Stimulated activated CD8-positive, alpha-beta memory T cell treated with anti-CD3 and anti-CD28 coated beads, Interleukin-7, amount 100 ng/mL, for 1 hour (primary cell): ENCODE measurements at places on chromosomes 7 and 10.

GRCh38 chr10:78576276-78576675 is 492.5 kb upstream of the ZMIZ1 start:
- DNase-seq, result no peak

GRCh38 chr10:124918191-124918830 is 23.6 kb upstream of the ZRANB1 start:
- no peak for DNase-seq

- no peak for DNase-seq
Observed at GRCh38 chr10:63268149-63268797, 135.1 kb downstream of the NRBF2 start.

DNA sequence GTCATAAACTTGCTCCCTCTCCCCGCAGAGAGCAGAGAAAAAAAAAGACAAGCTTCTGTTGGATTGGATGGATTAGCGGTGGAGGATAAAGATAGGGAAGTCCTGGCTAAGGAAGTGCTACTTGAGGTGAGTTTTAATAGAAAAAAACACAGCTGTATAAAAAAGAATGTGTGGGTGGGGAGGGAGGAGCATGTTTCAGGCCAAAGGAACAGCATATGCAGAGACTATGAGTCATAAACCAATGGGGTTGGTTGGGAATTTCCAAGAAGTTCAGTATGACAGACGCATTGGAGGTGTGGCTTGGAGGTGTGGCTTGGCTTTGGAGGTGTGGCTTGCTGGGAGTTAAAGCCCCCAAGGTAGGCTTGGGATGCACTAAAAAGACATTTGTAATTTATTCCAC is 103.0 kb upstream of the LSM8 start:
- no peak for DNase-seq

DNA sequence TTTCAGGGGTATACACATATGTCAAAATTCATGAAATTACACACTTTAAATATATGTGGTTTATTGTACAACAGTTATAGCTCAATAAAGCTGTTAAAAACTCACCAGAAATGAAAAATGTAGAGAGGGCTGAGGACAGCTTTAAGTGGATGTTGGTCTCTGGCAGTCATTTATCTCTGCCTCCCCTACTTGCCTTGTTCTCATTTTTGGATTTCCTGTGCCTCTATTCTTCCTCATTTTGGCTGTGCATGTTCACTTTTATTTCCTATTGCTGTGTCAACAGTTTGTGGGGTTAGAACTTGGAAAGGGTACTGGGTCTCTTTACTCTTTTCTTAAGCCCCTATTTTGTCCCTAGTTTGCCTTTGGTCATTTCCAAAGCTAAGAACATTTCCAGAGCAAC is 18.6 kb upstream of the MEST start:
- DNase-seq, result no peak

GRCh38 chr10:49679480-49679893 is at the start of gene C10orf53:
Gene C10orf53 (plus strand): TSS chr10:49679651. CDS start chr10:49679698, 47 bp downstream.
- DNase-seq, result no peak

- DNase-seq, result no peak
Observed at GRCh38 chr10:79068203-79068561, 584 bp upstream of the ZMIZ1 start.

DNA sequence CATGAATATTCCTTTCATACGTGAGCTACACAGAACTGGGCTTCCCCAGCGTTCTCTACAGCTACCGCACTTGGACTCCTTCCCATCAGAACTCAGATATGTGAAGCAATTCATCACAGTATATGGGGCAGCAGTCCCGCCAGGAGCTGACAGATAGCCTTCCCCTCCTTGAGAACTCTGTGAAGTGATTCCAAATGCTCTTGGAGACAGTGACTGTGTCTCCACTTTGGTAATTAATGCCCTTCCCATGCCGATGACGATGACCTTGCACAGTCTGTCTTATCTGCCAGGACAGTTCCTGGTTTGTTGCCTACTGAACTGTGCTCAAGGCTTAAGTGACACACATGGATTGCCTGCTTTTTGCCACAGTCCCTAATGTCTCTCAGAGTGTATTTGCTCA is 75.0 kb upstream of the AFAP1L2 start:
- no peak for DNase-seq

- no peak for DNase-seq
Observed at GRCh38 chr7:157821959-157822687, 485.3 kb downstream of the DNAJB6 start.

GRCh38 chr7:142391191-142391992 is 133.5 kb upstream of the PRSS58 start:
- DNase-seq, result no peak

- no peak for DNase-seq
Observed at GRCh38 chr10:57959318-57960006, 308.2 kb downstream of the IPMK start.
